ENCODE measurements at places on chromosomes 5 and 9.
A peak's percentile ranks its signal among the peaks of the same experiment; 100 is the strongest.

DNA sequence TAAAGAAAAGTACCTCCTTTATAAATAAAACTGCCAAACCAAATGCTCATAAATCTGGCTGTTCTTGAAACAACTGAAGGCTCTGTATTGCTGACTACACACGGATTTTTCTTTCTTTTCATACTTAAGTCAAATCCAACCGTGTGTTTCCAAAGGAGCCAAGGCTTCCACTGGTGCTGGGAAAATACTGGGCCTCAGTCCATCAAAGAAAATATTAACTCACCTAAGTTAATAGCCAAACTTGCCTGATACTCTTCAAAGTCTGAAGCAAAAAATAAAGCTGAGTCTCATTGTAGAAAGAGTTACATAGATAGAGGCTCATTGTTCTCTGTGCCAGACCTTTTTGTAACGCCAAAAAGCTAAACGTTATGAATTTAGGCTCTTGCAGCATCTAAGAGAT, 350.4 kb upstream of the CDH9 start:
- H3K27ac ChIP-seq, result no peak overlapping the region
- H3K4me1 ChIP-seq, result no peaks in the 10 kb centered on the region
- no peaks in the 10 kb centered on the region for H3K27me3 ChIP-seq
- DNase-seq, result no peak
- H3K36me3 ChIP-seq, result no peaks in the 10 kb centered on the region

DNA sequence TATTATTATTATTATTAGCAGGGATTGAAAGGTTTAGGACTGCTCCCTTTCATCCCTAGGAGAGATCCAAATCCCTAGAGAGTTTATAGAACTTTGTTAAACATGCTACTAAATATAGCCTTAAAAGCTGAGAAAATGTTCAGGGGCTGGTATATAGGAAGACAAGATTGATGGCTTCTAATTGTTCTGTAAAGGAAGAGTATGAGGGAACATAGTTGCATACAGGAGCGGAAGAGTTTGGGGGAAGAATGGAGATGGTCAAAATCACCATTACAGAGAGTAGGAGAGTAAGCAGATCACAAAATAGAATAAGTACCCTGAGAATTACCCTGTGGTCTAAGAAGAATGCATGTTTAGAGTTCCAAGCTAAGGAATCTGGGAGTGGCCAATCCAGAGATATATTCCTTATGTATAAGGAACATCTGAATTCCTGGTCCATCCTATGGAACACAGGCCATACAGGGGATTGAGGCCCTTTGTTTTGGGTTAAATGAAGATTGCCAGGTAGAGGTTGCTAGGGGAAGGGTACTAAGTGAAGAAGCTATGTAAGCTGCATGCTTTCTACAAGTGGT, 158.0 kb upstream of the APC start:
- no peak overlapping the region for H3K27ac ChIP-seq
- H3K27me3 ChIP-seq, result no peaks in the 10 kb centered on the region
- H3K4me3 ChIP-seq, result no peak overlapping the region
- H3K4me1 ChIP-seq, result peaks cover 13% of the 10 kb centered on the region
- no peaks in the 10 kb centered on the region for H3K36me3 ChIP-seq

- DNase-seq, result peak; percentile 85
- H3K27ac ChIP-seq, result no peak within 1 kb of the TSS
- H3K27me3 ChIP-seq, result peaks cover 12% of the 10 kb centered on the region
- H3K4me3 ChIP-seq, result peak within 1 kb of the TSS; percentile 63
- no peaks in the 10 kb centered on the region for H3K36me3 ChIP-seq
- peaks cover 9% of the 10 kb centered on the region for H3K4me1 ChIP-seq
Measured at GRCh38 chr9:69173891-69174615, at the start of gene TJP2. Gene TJP2 (plus strand): TSS chr9:69174277. CDS start chr9:69174373, 96 bp downstream.

DNA sequence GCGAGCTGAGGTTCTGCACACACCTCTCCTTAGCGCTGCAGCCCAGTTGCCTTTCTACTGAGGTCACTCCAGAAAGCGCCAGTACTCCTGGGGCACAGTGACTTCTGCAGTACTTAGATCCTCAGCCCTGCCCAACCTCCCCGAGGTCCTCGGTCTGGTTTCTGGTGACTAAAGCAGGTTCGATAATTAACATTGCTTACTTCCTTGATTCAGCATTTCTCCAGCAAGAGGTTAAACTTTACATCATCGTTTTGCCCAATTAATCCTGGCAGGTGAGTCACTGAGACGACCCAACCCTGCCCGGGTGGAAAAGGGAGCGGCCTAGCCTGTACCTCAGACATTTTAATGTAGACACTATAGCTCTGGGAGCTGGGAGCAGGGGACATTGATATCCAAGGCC, 77.6 kb downstream of the PLAC8L1 start:
- no peaks in the 10 kb centered on the region for H3K27me3 ChIP-seq
- DNase-seq, result no peak
- no peaks in the 10 kb centered on the region for H3K4me1 ChIP-seq
- no peak overlapping the region for H3K4me3 ChIP-seq

GRCh38 chr5:168085261-168086031, 206.0 kb upstream of the WWC1 start:
- peak; percentile 32 for DNase-seq
- no peak overlapping the region for H3K27ac ChIP-seq
- peaks cover 21% of the 10 kb centered on the region for H3K4me1 ChIP-seq
- no peaks in the 10 kb centered on the region for H3K27me3 ChIP-seq
- H3K4me3 ChIP-seq, result no peak overlapping the region
- no peaks in the 10 kb centered on the region for H3K36me3 ChIP-seq

- H3K4me1 ChIP-seq, result no peaks in the 10 kb centered on the region
- no peaks in the 10 kb centered on the region for H3K36me3 ChIP-seq
- no peak overlapping the region for H3K4me3 ChIP-seq
- DNase-seq, result no peak
Measured at GRCh38 chr5:135502836-135503520, 32.8 kb downstream of the NEUROG1 start.

- H3K27me3 ChIP-seq, result peaks cover 10% of the 10 kb centered on the region
- H3K27ac ChIP-seq, result no peak overlapping the region
- peaks cover 37% of the 10 kb centered on the region for H3K4me1 ChIP-seq
- DNase-seq, result no peak
- no peaks in the 10 kb centered on the region for H3K36me3 ChIP-seq
Measured at GRCh38 chr5:171647043-171647903, 138.3 kb upstream of the SMIM23 start.

- DNase-seq, result peak; percentile 53
- no peak overlapping the region for H3K4me3 ChIP-seq
- H3K4me1 ChIP-seq, result peaks cover 41% of the 10 kb centered on the region
- H3K27me3 ChIP-seq, result no peaks in the 10 kb centered on the region
- H3K27ac ChIP-seq, result peak overlapping the region; percentile 44
- H3K36me3 ChIP-seq, result peaks cover 29% of the 10 kb centered on the region
Measured at GRCh38 chr9:135809166-135809565, 98.2 kb downstream of the CAMSAP1 start.

DNA sequence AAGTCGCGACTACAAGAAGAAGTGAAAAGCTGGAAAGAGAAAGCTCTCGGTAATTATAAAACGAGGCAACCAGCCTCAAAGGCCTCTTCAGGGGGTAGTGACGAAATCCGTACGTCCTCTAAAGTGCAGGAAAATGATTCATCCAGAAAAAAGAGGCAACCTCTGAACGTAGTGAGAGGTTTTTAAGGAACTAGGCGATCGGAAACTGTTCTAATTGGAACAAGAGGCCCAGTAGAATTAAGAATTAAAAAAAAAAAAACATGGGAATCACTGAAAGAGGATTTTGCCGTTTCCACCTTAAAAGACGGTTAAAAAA, 1.0 kb downstream of the CSNK1A1 start:
- peak overlapping the region; percentile 98 for H3K27ac ChIP-seq
- no peaks in the 10 kb centered on the region for H3K27me3 ChIP-seq
- H3K4me1 ChIP-seq, result peaks cover 6% of the 10 kb centered on the region
- peaks cover 21% of the 10 kb centered on the region for H3K36me3 ChIP-seq

Measured in muscle of leg (tissue), 16 donors.